AG08396 (cell line): ENCODE measurements at places on chromosomes 1 and 21.

DNA sequence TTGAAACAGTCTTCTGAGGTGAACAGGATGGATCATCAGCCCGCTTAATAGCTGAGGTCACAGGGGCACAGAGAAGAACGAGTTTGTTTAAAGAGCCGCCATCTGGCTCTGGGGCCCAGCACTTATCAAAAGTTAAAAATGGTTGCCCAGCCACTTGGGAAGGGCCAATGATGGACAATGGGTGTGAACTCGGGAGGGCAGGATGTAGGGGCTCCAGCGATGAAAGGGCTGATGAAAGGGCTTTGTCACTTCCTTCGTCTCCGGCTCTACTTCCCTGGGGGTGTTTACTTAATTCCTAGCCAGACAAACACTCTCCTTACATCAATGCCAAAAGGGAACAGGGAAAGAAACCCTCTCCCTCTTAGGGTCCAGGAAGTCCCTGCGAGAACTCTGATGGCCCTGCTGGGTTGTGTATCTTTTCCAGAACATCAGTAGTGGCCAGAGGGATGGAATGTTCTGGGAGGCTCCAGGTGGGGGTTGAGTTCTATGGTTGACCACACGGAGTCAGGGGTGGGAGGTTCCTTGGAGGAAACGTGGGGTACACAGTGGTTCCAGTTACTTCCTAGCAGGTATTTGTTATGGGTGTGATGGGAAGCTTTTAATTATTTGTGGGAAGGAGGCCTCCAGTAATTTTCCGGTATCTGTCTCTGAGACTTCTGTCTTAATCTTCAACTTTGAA, 9.0 kb upstream of the ABCG1 start:
- no peak for DNase-seq

DNA sequence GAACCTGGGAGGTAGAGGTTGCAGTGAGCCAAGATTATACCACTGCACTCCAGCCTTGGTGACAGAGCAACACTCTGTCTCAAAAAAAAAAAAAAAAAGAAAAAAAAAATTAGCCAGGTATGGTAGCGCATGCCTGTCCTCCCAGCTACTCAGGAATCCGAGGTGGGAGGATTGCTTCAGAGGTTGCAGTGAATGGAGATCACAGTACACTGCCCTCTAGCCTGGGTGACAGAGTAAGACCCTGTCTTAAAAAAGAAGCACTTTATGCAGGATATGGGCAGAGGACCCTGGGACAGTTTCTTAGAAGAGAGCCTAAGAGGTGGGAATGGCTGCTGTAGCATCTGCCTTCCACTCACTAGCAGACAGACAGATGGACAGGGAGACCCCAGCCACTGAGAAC, 23.0 kb downstream of the IQGAP3 start:
- DNase-seq: no peak

GRCh38 chr21:28936721-28937120, 56.0 kb downstream of the LTN1 start:
- DNase-seq: no peak

DNA sequence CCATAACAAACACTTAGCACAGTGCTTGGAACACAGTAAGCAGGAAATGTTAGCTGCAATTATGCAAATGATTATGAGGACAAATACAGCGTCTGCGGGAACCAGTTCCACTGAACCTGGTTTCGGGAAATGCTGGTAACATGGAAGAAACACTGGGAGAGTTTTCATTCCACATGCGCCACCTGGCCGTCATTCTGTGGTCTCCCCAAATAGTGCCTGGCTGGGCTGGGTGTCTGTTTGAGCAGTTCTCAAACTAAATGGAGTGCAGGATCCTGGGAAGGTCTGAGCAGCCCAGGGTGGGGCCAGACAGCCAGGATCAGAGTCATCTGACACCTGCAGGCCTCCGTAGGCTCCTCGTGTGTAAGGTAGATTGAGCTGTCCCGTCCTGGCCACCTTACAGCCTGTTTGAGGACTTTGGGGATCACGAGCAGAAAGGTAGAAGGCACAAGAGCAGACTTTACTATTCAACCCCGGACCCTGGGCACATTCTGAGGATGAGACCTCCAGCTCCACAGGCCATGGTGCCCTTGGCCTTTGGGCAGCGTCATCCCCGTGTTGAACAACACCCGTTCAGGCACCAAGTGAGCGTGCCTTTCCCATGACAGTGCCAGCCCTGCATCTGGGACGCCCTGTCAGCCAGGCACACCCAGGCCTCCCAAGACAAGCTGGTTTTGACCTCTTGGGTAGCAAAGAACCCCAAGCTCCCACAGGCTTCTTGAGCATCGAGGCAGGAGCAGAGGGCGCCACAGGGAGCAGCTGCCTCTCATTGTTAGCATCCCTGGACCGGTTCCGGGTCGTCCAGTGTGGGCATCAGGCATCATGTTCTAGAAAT, 101.9 kb downstream of the PRDM2 start:
- DNase-seq: no peak

DNA sequence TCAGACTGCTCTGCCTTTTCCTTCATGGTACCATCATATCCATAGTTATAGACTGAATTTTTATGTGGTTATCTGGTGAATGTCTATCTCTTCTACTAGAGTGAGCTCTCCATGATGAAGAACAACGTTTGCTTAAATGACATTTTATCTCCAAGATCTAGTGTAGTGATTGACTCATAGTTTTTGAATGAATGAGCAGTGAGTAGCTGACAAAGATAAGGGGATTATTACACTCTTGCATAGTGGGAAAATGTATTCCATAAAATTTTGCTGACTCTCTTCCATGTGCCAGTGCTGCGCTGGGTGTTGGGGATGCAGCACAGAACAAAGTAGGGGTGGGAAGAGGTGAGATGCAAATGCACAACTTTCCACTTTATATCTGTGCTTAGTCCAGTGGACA, 147.7 kb downstream of the TGFB2 start:
- DNase-seq: no peak

DNA sequence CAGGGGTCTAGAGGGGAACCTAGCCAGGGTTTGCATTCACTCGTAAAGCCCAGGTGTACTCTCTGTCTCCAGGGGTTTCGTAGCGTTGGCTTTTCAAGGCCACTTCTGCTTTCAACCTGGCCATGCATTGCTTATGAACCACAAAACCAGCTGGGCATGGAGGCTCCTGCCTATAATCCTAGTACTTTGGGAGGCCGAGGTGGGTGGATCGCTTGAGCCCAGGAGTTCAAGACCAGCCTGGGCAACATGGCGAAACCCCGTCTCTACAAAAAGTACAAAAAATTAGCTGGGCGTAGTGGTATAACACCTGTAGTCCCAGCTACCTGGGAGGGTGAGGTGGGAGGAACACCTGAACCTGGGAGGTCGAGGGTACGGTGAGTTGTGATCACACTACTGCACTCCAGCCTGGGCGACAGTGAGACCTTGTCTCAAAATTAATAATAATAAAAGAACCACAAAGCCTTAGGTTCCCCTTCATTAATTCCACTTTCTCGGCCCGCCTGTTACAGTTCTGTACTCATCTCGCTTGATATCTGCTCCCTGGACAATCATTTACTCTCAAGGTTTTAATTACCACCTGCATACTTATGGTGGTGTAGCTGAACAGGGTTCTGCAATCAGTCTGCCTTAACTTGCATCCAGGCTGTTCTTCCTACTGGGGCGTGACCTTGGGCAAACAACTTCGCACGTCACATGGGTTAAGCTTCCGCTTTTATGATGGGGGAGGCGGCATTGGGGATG, 6.1 kb downstream of the SLC16A4 start:
- no peak for DNase-seq

- no peak for DNase-seq
Observed at GRCh38 chr1:154595621-154596020, 12.4 kb downstream of the ADAR start.

DNA sequence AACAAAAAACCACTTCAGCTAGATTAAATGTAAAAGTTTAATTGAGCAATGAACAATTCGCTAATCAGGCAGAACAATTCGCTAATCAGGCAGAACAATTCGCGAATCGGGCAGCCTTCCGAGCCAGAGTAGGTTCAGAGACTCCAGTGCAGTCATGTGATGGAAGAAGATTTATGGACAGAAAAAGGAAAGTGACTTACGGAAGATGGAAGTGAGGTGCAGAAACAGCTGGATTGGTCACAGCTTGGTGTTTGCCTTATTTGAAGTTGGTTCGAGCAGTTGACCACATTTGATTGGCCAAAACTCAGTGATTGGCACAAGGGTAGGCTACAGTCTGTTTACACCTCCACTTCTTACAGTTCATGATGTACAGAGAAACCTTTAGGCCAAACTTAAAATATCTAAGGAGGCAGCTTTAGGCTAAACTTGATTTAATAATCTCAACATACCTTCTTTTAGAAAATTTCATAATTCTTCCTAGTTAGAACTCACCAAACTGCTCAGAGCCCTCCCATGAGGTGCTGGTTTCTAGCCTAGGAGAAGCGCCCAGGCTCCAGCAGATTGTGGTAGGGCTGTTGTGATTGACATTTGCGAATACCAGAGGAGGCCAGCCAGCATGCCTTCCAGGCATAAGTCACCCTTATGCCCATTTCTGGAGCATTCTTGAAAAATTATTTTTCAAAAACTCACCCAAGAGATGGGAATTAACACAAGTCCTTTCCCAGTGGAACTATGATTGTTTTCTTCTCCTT, 22.8 kb upstream of the KCNC4 start:
- peak; percentile 49 for DNase-seq

GRCh38 chr1:164637461-164638375, 78.7 kb downstream of the PBX1 start:
- peak; percentile 70 for DNase-seq

DNA sequence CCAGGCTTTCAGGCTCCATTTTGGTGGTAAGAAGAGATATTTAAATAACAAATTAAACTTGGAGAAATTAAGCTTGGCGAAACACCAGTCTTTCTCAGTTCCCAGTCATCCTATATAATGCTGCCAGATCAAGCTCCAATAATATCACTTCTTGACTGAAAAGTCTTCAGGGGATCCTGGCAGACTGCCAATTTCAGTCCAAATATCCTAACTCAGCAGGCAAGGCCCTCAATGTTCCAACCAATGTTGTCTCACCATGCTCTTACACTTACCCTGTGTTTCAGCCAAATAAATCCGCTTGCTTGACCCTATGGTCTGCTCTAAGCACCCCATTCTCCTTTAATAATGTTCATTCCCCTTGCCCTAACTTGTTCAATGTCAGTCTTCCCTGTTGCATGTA, 39.9 kb upstream of the BCL10 start:
- no peak for DNase-seq

DNA sequence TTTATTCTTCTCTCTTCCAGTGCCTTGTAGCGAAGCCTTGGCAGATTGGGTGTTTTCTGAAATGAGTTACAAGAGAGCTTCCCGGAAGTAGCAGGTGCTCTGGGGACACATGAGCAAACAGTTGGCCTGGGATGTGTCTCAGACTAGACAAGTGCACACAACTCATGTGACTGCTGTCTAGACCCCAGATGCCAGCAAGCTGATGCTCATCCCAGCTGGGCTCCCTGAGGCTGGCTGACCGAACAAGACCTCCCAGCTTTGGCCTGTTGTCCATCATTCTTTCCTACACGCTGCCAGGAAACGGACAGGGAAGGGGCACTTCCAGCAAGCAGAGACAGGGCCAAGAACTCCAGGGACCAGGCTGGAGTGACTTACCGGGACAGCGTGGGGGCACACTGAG, 18.7 kb upstream of the CSF1 start:
- no peak for DNase-seq

GRCh38 chr1:245380790-245381535, 226.2 kb downstream of the KIF26B start:
- no peak for DNase-seq

- DNase-seq: no peak
Observed at GRCh38 chr1:30755746-30756145, 1.8 kb downstream of the LAPTM5 start.

DNA sequence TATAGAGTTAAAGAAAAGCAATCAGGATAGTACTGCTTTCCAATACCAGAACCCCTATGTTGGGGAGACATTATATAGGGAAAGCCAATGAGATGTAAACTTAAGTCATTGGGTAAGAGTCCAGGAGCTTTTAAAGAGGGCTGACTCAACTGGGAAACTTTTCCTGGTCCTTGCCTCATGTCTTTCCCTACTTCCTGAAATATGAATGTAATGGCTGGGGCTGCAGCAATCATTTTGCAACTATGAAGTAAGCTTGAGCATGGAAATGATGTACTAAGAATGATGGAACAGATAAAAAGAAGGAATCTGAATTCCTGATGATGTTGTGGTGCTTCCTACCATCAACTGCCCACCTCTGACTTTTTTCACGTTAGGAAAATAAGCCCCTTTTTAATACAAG, 55.7 kb downstream of the WDR3 start:
- no peak for DNase-seq

DNA sequence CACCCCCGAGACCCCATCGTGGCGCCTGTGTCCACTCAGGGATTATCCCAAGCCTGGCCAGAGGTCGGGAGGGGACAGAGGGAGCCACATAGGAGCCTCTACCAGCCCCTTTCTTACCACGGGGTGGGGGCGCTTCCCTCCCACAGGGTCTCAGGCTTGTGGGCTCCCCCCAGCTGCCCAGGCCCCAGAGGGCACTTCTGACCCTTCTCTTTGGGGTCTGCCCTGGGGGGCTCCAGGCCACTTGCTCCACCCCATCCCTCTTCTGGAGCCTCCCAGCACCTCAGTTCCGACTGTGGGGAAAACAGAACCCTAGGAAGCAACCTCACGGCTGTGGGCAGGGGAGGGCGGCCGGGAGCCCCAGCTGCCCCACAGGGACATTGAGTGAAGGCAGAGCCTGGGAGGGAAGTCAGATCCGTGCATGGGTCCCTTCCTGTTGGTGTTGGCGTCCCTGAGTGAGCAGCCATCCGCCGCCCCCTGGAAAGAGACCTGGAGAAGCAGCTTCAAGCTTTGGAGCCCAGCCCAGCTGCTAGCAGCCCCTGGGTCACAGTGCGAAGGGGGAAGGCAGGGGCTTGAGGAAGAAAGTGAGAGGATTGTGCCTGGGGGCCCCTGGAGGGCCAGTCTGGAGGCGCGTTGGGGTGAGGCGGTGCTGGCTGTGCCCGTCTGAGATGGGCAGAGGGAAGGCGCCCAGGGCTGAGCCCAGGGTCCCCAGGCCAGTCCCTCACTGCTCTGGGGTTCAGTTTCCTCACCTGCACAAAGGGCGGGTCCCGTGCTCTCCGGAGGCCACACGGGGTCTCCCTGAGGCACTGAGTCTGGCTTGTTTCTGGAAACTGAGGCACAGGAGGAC, 22.1 kb downstream of the RRP1 start:
- no peak for DNase-seq
